ENCODE measurements at places on chromosomes 1 and 21. TPM values are rescaled to one million over a fixed set of nuclear protein-coding genes. Genes with fewer than 3 reads are reported as not detected.

- DNase-seq: no peak
Measured at GRCh38 chr1:6365047-6365446, 28.5 kb downstream of the ACOT7 start.

DNA sequence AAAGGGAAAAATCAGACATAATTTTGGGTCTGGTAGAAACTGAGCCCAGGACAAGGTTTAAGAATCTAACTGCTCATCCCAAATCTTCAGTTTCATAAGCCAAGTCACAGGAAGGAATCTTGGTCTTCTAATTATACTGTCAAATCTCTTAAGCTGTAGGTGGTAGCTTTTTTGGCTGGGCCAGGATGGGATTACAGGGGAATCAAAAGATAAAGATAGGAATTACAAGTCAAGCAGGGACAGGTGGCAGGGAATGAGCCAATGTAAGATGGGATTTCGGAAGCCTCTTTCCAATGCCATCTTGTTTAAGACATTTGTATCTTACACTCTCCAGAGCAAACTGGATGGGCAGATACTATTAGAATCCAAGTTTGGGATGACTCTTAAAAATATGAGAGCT is 383.5 kb downstream of the KCNH1 start:
- DNase-seq: no peak

DNA sequence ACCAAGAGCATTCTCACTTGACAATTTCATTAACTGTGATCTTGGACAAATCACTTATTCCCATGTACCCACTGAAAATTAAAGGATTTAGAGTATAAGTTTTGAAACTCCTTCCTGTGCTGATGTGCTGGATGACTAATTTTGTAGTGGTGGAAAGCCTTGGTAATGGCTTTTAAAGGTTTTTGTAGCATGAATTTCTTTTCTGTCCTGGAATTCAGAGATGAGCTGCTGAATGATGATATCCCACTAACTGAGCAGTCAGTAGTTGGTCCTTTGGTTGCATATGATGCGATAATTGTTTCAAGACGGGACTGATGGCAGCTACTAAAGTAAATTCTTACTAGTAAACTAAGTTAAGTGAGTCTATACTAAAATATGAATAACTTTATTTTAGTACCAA is 5.2 kb downstream of the RPL5 start:
- no peak for DNase-seq

DNA sequence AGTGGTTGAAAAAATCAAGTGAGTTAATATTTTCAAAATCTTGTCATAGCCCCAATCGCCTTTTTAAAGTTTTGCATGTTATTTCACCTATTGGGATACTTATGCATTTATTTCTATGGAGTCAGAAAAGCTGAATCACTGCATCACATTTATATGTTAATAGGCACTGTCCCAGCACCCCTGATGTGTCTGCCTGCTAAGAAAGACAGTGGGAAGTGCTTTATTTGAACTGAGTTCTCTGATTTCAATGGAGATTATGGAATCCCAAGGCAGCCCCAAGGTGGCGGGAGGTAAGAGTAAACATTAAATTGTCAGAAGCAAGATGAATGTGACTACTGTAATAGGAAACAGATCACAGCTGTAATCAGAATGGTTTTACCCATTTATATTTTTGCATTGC is 2225.7 kb downstream of the NCAM2 start:
- DNase-seq: no peak

Gene OLFML2B
- total RNA-seq: 0.22 TPM

Gene GFI1
- 70.9 TPM for total RNA-seq

Gene PPFIA4
- 1.2 TPM for total RNA-seq
